Activated CD8-positive, alpha-beta memory T cell treated with anti-CD3 and anti-CD28 coated beads for 4 hours (primary cell): ENCODE measurements at places on chromosomes 12 and 14.
A peak's percentile ranks its signal among the peaks of the same experiment; 100 is the strongest.

DNA sequence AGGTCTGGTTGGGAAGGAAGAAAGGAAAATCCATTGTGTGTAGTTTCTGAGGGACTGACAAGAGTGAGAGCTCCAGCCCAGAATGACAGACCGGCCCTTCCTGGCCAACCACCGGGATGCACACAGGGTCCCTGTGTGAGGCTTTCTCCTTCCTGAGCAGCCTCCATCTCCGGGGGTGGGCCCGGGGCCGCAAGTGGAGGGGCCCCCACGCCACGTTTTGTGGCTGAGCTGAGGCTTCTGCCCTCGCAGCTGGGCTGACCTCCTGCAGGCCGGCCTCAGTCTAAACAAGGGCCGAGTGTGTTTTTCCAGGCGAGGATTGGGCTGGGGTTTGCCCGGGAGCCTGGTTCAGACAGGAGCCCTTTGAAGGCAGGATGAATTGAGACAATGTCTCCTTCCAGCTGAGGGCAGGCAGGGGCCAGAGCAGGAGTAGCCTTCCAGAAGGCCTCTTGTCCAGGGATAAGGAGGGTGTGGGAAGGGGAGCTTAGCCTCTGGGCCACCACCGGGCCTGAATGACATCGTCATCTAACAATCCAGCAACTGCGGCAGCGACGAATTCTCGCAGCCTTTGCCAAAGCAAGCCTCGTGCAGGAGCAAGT, 96.5 kb upstream of the NCOR2 start:
- no peak for DNase-seq

DNA sequence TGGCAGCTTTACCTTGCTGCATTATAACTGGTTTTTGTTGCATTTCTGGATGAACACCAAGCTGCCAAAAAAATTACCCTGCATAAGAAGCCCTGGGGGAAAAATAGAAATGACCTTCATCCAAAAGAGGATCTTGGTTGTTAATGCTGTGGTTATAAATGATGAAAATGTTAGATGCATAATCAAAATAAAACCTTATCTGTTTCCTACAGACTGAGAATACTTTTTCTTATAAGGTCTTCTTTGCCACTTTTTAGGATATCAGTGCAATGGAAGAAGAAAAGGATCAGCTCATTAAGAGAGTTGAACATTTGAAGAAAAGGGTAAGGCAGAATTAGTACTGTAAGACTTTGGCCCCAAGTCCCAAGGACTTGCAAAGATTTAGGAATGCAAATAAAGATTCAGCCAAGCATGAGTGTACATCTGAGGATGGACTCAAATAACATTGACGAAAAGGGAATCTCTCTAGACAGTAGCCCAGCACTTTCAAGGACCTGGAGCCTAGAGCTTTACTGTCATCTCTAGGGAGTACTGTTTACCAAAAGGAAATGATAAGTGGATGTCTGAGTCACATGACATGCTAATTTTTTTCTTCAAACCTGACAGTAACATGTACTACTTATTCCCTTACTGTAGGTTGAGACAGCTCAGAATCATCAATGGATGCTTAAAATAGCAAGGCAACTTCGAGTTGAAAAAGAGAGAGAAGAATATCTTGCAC, 10.7 kb downstream of the IFT81 start:
- no peak for DNase-seq

GRCh38 chr12:105801351-105801750, 337.4 kb downstream of the NUAK1 start:
- no peak for DNase-seq

DNA sequence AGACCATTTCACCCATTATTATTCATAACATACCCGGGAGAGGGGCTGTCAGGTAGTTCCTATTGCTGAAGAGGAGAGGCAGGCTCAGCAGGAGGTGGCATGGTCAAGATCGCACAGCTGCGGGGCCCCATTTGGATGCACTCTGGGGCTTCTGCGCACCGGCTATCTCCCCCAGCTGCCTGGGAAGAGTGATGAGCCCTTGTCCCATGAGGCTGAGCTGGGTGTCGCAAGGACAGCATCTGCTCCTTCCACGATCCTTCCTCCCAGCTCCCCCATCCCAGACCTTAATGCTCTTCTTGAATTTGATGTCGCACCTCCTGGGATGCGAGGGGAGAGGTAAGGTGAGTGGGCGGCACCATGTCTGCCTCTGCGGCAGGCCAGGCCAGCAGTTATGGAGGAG, 62.6 kb downstream of the SLC24A4 start:
- DNase-seq: no peak

- DNase-seq: no peak
Measured at GRCh38 chr12:113402586-113403260, 964 bp downstream of the SDS start.

DNA sequence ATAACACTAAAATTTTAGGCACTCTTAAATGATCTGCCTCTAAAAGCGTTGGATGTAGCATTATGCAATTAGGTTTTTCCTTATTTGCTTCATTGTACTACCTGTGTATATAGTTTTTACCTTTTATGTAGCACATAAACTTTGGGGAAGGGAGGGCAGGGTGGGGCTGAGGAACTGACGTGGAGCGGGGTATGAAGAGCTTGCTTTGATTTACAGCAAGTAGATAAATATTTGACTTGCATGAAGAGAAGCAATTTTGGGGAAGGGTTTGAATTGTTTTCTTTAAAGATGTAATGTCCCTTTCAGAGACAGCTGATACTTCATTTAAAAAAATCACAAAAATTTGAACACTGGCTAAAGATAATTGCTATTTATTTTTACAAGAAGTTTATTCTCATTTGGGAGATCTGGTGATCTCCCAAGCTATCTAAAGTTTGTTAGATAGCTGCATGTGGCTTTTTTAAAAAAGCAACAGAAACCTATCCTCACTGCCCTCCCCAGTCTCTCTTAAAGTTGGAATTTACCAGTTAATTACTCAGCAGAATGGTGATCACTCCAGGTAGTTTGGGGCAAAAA, 4.1 kb downstream of the CDKN1B start:
- no peak for DNase-seq

DNA sequence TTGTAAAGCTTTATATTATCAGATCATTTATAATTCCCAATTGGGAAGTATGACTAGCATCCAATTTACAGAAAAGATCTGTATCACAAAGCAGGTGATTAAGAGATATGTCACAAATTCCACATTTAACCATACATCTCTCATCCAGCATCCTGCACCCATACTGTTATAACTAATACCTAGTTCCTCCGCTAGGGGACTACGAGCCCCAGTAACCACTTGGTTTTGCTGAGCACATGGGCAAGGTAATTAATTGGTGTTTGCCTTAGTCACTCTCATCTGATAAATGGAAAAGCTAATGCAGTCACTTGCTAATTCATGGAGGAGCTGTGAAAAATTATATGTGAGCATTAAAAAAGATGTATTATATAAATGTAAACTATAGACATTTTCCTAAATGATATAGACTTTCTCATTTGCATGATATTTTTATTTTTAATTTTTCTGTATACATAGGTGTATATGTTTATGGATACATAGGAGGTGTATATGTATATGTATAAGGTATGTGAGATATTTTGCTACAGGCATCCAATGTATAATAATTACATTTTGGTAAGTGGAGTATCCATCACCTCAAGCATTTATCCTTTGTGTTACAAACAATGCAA, 1031.8 kb downstream of the GALC start:
- DNase-seq: no peak

DNA sequence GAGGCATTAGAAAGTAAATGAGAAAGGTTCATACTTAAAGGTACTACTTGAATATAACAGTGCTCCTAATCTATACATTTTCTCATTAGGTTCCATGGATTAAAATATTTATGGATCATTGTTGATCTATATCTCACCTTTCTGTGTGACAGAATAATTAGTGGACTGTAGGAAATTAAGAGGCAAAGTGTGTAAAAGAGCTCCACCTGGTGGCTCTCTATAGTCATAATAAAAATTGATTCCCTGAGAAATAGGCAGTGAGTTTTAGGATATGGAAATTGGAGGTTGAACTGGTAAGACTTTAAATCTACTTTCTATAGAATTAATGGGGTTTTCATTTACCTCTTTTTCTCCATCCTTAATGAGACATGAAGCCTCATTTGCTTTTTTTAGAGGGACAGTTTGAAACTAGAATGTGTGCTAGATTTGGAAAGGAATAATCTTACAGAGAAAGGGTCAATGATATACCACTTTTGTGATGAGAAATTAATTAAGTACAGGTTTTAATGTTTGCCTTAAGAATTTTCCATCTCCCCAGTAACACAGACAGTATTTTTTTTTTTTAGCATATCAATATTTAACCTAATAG, 11.8 kb upstream of the DERA start:
- no peak for DNase-seq

DNA sequence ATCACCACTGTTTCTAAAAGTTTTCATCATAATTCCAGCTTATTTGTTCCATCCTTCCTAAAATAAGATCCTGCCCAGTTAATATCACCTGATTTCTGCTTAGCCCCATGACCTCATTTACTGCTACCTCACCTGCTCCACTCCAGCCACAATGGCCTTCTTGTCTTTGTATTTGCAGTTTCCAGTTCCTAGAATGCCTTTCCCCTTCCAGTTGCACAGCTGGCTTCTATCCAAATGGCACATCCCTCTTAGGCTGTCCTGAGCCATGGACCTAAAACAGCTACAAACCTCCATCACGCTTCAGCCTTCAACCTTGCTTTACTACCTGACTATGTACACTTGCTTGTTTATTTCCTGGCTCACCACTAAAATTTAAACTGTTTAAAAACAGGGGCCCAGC, 6.5 kb upstream of the LGMN start:
- no peak for DNase-seq

DNA sequence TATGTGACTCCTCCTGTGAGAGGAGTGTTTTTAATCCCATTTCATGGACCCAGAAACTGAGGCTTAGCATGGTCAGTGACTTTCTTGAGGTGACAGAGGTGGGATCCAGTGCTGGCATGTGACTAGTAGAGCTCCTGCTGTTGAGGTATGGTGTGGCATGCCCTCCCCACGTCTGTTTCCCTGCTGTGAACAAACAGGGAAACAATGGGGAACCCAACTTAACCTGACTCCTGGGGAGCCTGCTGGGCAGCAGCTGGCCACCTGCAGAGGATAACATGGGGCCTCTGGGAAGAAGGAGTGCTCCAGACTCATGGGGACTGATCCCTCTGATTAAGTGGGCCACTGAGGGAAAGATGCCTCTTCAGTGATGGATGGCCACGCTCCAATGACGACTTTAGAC, 114.0 kb downstream of the BEGAIN start:
- no peak for DNase-seq

- no peak for DNase-seq
Measured at GRCh38 chr14:68749487-68750475, 43.1 kb downstream of the ZFP36L1 start.

- no peak for DNase-seq
Measured at GRCh38 chr12:232731-233614, 19.0 kb upstream of the SLC6A12 start.

DNA sequence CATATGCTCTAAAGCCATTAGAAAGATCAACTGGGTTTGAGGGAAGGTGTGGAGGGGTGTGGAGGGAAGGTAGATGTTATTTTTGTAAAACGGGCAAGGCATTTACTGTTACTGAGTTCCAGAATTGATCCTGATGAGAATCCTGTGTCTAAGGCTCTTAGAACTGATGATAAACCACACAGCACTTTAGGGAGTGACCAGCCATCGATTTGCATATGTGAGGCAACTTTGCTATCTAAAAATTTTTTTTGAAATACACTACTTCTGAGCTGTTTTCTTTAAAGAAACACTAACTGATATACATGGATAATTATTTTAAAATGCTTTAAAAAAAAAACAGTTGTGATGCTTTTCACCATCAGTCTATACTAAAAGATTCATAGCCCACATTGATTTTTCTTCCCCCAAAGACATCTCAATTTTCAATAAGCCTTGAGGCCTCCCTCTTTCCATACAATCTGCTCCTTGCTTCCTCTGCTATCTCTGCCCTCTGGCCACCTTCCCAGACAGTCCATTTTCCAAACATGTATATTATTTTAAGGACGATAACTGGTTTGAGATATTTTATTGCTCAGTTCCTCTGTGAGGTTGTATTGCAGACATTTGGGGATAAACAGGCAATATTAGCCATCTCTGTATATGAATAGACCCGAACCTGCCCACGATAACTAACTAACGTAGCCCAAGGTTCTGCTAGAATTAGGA, 265.9 kb downstream of the EFCAB11 start:
- DNase-seq: no peak

GRCh38 chr12:54337280-54337842, 12.4 kb downstream of the COPZ1 start:
- no peak for DNase-seq

GRCh38 chr14:83764656-83765599, 1765.0 kb upstream of the FLRT2 start:
- DNase-seq: no peak

DNA sequence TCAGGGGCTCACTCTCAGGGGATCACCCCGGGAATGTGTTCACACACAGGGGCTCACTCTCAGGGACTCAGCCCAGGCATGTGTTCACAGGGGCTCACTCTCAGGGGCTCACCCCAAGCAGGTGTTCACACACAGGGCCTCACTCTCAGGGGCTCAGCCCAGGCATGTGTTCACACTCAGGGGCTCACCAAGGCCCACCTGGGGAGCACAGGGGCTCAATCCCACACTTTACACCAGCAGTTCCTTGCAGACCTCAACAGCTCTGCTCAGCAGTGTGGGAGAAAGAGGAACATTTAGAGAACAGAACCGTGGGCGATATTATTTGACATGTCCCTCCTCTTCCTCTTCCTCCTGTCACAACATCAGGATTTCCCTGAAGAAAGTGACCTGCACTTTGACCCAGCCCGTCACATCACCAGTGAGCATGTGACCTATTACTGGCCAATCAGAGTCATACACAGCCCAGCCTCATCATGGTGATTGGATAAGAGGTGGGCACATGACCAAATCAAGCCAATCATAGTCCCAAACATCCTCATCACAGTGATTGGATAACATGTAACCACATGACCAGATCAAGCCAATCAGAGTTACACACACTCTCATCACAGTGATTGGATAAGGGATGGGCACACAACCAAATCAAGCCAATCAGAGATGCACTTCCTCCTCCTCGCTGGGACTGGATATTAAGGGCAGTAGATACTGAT, 359.4 kb upstream of the SFSWAP start:
- no peak for DNase-seq

DNA sequence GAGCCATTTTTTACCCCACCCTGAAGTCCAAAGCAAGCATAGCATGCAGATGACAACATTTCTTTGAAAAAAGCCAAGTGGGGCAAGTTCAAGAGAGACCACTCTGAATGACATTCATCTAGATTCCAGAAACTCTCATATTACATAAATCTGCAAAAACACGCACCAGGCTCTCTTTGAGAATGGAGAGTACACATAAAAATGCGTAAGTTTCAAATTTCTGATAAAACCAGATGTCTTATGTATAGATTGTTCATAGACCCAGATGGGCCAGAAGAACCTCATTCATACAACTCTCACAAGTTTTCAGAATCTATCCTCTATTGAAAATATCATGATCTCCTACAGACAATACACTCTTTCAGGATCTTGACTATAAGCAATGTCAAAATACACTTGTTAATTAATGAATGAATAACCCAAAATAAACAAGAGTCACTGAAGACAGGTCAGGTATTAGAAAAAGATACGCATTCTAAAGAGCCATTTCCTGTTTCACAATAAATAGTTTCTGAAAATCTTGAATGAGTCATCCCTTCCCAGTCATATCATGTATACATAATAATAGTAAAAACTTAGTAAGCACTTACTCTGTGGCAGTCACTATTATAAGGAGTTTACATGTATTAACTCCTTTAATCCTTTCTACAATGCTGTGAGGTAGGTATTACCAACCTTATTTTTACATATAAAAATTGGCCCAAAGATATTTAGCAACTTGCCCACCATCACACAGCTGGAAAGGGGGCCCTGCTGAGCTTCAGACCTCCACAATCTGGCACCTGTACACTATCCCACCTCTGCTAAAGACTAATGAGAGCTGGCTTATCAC, 72.0 kb downstream of the PPP2R5E start:
- no peak for DNase-seq

- peak; percentile 59 for DNase-seq
Measured at GRCh38 chr14:74712499-74713394, at the start of the genes AREL1 and FCF1. Gene AREL1, minus strand, starts transcription at chr14:74713080. Its CDS starts 27,465 bp downstream, at chr14:74685615. Gene FCF1, plus strand, starts transcription at chr14:74713144. Its CDS starts 54 bp downstream, at chr14:74713198.
